ENCODE measurements at places on chromosomes 7 and 10.

DNA sequence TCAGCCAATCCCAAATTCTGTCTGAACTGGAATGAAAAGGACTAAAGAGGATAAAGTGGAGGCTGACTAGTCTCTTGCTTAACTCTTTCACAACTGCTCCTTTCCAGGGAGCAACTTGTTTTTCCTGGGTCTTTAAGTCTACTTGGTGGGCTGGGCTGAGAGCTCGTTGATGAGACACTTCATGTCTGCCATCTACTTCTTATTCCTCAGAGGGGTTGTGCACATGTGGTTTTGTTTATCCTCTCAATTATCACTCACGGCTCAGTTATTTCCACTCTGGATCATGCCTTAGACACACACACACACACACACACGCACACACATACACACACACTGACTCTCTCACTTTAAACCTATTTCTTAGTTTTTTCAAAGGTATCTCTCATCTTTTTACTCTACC is 298.6 kb upstream of the MTPN start:
- DNase-seq = no peak

- DNase-seq = no peak
These were observed 109.1 kb downstream of the MTERF1 start for GRCh38 chr7:91771394-91771793.

GRCh38 chr7:50346545-50347497 is 42.3 kb downstream of the IKZF1 start:
- DNase-seq = no peak

- DNase-seq = no peak
These were observed 182.4 kb downstream of the MYOF start for GRCh38 chr10:93299606-93300287.

DNA sequence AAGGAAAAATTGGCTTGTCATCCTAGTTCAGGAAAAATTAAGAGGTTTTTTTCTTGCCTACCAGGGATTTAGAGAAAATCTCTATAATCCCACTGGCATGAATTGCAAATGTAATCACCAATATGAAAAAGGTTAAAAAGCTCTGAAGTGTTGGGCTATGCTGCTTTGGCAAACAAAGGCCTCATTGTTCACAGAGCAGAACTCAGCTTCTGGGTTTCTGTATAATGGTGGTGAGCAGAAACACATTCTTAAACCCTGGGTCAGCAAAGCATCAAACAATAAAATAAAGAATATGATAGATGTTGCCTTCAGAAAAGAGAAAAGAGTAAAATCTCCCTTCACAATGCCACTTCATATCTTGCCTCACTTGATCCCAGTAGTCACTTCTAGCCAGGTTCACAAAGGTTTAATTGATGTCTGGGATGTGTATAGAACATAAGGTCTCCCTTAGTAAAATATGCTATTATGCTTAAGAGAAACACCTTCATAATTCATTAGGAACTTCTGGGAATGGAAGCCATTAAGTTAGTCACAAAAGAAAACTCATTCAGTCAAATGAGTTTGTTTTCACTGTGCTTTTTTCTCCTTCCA is 1255.5 kb upstream of the PHF14 start:
- DNase-seq = no peak

- no peak for DNase-seq
These were observed 7.1 kb downstream of the ATOH7 start for GRCh38 chr10:68224810-68225209.

DNA sequence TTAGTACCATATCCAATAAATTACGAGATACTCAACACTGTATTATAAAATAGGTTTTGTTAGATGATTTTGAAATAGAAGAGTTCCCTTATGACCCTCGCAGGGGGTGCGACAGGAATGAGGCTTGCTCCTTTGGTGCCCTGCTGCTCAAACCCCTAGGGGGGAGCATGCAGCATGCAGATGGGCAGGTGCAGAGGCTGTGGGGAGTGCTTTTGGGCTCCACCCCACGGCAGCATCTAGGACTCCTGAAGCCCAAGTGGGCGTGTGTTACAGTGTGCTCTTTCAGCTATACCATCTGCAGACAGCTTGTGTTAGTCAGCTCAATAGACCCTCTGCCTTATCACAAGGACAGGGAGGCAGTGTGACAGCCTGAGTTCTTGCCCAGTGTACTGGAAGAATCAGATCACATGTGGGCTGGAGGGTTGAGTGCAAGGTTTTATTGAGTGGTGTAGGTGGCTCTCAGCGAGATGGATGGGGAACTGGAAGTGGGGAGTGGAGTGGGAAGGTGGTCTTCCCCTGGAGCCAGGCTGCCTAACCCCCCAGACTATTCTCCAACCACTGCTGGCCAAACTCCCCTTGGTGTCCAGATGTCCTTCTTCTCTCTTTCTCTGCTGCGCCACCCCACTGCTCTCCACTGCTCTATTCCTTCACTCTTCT is 3.1 kb upstream of the MRC1 start:
- DNase-seq = no peak
